ENCODE measurements at places on chromosomes 2 and 18.

DNA sequence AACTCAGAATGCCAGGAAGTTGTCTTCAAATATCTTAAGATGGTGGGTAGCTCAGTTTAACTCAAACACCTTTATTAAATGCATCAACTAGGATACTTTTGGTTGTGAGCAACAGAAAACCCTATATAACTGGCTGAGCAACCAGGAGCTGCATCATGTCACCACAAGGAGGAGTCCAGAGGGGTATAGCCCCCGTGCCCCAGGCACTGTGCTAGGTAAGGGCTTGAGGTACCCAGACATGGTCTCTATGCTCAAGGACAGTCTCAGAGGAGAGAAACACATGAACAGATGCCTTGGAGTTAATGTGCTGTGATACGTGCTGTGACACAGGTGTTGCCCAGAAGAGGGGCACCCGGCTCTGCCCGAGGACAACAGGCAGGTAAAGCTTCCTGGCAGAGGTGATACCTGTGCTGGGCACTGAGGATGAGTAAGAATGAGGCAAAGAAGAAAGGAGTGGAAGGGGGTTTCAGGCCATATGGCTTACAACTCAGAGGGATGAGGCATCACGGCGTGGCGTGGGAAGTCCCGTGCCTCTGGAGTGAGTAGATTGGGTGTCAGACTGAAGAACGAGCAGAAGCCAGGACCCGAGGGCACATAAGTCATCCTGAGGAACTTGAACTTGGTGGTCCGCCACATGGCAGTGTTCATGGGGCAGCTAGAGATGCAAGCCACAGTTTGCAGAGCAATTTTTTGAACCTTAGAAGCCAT is 32.0 kb upstream of the CAB39 start:
- no peak for DNase-seq

- DNase-seq, result peak; percentile 77
Measured at GRCh38 chr2:187580462-187581124, 26.4 kb upstream of the TFPI start.

- no peak for DNase-seq
Measured at GRCh38 chr2:217160103-217160743, 300.4 kb upstream of the TNP1 start.

GRCh38 chr18:46421973-46422551 is 235.0 kb downstream of the LOXHD1 start:
- DNase-seq, result no peak

- no peak for DNase-seq
Measured at GRCh38 chr2:70104231-70105111, 17.2 kb downstream of the PCBP1 start.

- no peak for DNase-seq
Measured at GRCh38 chr2:166485558-166486178, 8.4 kb downstream of the SCN7A start.

DNA sequence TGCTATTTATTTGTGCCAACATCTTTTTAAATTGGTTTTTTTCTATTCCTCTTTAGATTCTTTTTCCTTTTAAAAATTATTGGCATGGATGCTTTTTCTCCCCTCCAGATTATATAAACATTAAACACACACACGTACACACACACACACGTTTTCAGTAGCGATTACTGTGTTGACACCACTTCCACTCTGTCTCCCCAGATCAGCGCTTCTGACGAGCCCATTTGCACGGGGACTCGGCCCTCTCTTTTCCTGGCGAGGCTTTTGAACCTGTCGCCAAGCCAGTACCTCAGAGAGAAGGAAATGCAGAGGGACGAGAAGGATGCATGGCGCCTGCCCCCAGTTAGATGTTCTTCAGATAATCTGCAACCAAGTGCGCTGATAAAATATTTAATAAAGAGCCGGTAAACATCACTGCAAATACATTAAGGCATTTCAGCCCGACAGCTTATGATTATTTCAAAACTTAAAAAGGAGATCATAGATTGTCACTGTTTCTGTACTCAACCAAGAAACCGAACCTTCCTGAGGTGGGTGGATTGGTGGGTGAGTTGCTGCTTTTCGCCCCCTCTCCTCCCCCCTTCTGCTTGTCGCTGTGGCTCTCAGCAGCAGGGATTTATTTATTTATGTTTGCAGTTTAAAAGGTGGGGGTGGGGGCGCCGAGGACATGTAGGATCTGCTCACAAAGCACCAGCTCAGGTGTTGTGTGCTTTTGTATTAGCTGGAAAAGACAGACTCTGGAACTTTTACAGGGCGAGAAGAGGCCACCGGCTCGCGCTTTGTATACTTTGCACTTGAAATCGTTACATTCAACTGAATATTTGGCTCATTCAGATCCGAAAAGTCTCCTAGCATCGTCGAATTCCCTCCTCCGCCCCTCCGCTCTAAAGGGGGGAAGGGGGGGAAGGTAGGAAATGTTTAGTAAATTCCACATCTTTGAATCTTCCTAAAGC is 787 bp upstream of the TBR1 start:
- no peak for DNase-seq
